CD4-positive, alpha-beta T cell treated with Interleukin-15 for 4 hours (primary cell): ENCODE measurements at places on chromosomes 11 and 22.

DNA sequence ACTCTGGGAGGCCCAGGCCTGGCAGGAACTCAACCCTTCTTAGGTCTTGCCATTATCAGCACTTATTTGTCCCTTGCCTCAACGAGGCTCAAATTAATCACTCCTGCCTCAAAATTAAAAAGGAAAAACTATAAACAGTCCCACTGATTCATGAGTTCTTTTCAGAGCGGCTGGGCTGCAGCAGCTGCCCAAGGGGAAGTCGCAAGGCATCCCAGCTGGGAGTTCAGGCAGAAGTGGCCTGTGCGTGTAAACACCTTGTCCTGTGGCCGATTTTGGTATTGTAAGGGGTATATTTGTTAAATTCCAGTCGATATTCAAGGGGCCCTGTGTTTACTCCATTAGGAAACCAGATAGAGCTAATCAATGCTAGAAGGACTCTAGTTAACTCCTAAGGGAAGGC, 213.9 kb upstream of the CADM1 start:
- no peak for DNase-seq

DNA sequence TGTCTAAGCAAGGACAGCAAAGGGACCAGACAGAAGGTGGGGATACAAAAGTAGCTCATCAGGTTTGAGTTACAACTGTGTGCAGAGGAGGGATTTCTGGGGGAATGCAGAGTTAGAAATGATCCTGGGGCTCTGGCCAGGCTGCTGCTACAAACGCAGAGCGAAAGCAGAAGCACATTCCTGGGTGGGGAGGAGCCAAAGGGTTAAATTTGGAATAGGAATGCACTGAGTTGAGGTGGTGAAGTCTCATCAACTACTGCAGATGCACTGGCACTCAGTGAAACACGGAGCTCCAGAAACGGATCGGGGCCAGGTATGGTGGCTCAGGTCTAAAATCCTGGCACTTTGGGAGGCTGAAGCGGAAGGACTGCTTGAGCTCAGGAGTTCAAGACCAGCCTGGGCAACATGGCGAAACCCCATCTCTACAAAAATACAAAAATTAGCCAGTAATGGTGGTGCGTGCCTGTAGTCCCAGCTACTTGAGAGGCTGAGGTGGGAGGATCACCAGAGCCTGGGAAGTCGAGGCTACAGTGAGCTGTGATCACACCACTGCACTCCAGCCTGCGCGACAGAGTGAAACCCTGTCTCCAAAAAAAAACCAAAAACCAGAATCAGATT, 3.2 kb downstream of the CHKA start:
- no peak for DNase-seq

GRCh38 chr11:66371627-66372415, at the start of gene SLC29A2:
TSS of gene SLC29A2 (minus strand) at chr11:66371760. CDS start at chr11:66371591, 169 bp downstream.
- peak; percentile 75 for DNase-seq

- DNase-seq: no peak
Measured at GRCh38 chr11:10418950-10419310, 36.1 kb upstream of the AMPD3 start.

- no peak for DNase-seq
Measured at GRCh38 chr11:11521306-11522002, 100.4 kb downstream of the GALNT18 start.

DNA sequence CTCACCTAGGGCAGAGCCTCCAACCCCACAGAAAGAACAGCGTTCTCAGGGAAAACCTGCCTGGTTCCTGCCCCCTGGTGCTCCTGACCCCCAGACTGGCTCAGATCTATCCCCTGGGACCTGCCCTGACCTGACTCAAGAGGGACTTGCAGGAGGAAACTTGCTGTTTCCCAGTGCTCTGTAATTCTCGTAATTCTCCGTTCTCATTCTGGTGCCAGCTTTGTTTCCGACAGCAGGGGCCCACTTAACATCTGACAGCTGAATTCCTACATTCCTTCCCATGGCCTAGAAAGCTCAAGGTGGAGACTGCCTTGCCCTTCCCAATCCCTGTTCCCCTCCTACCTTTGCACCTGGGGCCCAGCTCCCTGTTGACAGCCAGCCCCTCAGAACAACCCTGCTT, 12.5 kb upstream of the CSF2RB start:
- DNase-seq: no peak

DNA sequence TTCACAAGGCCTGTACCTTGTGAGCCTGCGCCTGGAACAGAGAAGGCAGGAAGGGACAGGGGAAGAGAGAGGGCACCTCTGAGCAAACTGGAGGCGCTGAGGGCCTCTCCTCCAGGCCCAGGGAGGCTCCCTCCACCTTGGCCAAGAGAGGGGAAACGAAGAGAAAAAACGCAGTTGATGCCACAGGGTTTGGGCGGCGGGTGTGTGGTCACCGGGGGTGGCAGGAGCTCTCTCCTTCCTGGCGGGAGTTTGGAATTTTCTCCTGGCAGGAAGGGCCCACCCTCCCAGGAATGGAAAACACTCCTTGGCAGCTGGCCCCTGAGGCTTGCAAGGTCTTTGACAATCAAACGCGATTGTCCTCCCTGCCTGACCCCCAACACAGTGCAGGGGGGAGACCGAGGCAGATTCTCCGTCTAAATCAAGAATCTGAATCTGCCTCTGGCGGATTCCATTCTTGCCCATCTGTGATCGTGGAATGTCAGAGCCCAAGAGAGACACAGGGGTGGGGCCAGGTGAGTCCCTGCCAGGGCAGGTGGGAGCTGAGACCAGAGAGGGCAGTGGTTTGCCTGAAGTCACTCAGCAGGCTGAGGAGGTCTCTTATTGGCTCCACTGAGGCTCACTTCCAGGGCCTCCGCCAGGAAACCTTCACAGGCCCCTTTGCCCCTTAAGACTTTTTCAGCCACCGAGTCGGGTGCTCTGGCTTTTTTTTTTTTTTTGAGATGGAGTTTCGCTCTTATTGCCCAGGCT, 21.0 kb downstream of the RPL3 start:
- no peak for DNase-seq

GRCh38 chr11:128493570-128493965, 93.8 kb downstream of the ETS1 start:
- no peak for DNase-seq

- DNase-seq: no peak
Measured at GRCh38 chr11:107263844-107264563, 193.6 kb downstream of the CWF19L2 start.

- no peak for DNase-seq
Measured at GRCh38 chr22:47125603-47126002, 363.2 kb downstream of the TBC1D22A start.
